ENCODE measurements at places on chromosomes 4 and X.

GRCh38 chrX:7771788-7772438 is 71.1 kb upstream of the VCX start:
- no peak for DNase-seq

DNA sequence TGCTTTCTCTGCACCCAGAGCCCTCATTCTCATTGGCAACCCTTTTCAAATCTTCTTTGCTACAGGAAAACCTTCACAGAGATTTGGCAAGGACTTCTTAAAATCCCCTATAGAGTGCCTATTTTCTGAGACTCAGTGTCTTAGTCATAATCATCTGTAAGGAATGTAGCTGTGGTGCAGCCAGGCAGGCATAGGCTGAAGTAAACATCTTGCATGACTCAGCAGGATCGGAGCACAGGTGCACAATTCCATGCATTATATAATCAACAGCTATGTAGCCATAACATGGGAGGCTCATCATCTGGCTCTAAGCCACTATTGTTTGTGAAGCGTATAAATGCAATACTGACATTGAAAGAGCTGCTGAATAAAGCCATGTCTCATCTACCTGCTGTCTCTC is 368.8 kb downstream of the MAGEE1 start:
- no peak for DNase-seq

DNA sequence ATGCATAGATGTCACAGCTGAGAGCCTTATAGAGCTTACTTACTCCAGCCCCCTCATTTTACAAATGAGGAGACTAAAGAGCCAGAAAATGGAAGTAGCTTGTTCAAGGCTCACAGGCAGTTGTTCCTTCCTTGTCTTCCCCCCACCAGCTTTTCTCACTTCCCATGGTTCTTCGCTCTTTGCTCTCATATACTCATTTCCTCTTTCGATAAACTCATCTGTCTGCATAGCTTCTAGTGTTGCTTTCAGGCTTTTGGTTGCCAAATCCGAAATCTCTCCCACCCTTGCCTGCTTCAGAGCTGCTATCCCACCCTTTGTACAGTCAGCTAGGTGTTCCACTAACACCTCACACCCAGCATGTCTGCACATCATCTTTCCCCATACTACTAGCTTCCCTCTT is 25.0 kb upstream of the GJB1 start:
- DNase-seq = no peak

DNA sequence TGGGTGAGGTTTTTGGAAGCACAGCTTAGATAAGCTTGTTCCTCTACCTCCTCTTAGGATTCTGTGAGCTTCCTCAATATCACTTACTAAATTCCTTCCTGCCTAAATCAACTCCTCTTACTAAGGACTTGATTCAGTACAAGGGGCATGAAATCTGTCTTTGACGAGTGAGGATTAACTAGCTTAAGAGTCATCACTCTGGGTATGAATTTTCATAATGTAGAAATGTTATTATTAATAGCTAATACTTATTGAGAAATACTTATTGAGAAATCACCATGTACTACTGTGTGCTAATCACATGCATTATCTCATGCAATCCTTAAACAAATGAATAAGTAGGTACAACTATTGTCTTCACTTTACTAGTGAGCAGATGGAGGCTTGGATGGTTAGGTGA is 28.6 kb downstream of the TRPC3 start:
- no peak for DNase-seq

GRCh38 chrX:96405842-96406241 is 278.8 kb upstream of the DIAPH2 start:
- DNase-seq = no peak

- DNase-seq = no peak
Measured at GRCh38 chr4:164383058-164383357, 370.9 kb upstream of the SMIM31 start.

DNA sequence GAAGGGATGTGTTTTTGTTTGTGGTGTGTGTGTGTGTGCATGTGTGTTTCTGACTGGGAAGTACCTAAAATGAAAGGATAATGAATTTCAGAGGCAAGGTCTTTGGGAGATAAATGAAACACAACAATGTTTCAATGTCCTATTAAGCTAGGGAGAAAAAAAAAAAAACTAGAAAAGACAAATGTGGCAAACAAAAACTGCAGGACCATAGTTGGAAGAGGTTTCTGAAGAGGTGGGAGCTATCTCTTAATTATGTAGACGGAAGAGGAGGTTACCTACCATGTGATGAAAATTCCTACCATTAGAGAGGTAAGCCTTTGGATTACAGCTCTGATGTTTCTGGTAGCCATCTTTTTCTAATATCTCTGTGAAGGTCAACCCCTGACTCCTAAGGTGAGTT is at the start of gene TRPC5OS:
TSS of gene TRPC5OS (plus strand) at position 301 of the 400 bp plus-strand sequence. CDS start 25,669 bp downstream, outside the sequence.
- DNase-seq = no peak

GRCh38 chrX:10612215-10612614 is 8.2 kb downstream of the MID1 start:
- DNase-seq = no peak

DNA sequence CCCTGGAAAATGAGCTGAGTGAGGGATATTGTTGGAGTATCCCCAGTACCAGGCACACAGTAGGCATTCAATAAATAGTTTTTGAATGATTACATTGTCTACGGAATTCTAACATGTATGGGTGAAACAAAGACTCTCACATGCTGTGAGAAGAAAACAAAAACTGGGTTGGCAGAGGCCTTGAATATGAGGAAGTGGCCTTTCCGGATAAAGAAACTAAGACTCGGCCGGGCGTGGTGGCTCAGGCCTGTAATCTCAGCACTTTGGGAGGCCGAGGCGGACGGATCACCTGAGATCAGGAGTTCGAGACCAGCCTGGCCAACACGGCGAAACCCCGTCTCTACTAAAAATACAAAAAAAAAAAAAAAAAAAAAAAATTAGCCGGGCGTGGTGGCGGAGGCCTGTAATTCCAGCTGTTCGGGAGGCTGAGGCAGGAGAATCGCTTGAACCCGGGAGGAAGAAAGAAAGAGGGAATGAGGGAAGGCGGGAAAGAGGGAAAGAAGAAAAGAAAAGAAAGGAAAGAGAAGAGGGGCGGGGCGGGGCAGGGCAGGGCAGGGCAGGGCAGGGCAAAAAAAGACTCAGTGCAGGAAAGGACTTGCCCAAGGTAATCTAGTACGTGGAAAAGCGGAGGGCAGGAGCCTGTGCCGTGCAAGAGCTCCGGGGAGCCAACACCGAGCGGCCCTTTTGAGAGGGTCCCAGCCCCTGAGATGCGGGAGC is 689 bp upstream of the TMA16 start:
- DNase-seq = no peak

DNA sequence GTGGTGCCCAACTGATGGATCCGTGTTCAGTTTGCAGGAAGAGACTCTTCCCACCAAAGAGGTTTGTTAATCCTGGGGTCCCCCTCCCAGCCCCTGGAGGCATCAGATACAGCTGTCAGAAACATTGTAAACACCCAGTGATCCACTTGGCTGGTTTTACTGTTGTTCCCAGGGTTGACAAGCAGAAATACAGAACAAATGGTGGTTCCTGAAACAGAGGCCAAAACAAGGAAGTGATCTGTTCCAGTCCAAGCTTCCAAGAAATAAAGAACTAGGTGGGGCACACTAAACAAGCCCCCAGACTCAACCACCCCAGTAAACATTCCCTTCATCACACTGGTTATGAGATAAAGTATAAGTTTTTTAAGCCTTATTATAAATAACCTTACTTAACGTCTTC is 1.4 kb downstream of the TMLHE start:
- no peak for DNase-seq

GRCh38 chr4:186166852-186167512 is 24.4 kb upstream of the CYP4V2 start:
- no peak for DNase-seq

GRCh38 chr4:156515295-156515694 is 456.3 kb downstream of the PDGFC start:
- DNase-seq = no peak

DNA sequence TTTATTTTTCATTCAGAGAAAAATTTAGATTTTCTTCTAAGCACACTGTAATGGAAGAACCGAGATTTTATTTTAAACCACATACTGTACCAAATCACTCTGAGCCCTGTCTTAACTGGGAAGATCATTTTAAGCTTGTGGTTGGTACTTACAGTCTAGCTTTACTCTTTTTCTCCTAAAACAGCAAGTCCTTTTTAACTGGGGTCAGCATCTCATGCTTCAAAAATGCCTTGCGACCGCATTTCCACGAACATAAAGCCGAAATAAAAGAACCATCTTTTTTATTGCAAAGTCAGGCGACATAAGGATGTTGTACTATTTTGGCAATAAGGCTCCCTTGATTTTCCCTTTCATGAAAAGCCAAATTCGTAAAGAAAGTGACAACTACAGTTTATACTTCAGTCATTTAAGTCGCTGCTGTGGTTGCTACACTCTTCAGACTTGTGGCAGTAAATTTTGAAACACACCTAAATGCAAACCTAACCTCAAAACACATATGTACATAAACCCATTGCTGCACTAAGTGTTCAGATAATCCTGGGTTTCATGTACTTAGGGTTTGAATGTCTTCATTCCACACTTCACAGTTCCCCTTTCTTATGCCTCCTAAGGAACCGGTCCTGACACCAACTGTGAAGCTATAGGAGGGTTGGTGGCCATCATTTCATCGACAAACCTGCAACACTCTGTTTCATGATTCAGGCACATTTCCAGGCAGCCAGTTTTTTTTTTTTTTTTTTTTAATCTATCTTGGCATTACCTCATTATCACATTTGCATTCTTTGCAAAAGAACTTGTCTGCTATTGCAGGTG is 3.0 kb downstream of the STOX2 start:
- DNase-seq = no peak

- no peak for DNase-seq
Measured at GRCh38 chrX:23900220-23900797, 7.4 kb downstream of the APOO start.

GRCh38 chr4:81914623-81915022 is 442.9 kb upstream of the RASGEF1B start:
- no peak for DNase-seq

GRCh38 chr4:38950734-38951133 is 81.5 kb downstream of the TMEM156 start:
- no peak for DNase-seq

- DNase-seq = no peak
Measured at GRCh38 chrX:29652484-29652883, 562.9 kb upstream of the MAGEB2 start.

DNA sequence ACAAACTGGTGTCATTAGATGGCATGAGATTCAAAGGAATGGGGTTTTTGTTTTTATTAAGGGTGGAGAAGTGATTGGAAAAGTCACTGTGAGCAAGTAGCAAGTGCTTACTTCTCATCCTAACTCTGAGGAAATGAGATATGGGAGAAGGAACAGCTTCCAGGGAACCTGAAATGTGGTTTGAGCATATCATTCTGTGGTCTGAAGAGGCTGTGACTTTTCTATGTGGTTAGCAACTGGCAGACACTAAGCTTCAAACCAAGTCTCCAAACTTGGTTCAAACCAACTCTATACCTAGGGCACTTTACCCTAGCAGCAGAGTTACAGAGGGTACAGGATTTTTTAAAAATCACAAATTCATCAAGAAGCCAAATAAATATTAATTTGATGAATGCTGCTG is 58.2 kb downstream of the DCLK2 start:
- DNase-seq = no peak

DNA sequence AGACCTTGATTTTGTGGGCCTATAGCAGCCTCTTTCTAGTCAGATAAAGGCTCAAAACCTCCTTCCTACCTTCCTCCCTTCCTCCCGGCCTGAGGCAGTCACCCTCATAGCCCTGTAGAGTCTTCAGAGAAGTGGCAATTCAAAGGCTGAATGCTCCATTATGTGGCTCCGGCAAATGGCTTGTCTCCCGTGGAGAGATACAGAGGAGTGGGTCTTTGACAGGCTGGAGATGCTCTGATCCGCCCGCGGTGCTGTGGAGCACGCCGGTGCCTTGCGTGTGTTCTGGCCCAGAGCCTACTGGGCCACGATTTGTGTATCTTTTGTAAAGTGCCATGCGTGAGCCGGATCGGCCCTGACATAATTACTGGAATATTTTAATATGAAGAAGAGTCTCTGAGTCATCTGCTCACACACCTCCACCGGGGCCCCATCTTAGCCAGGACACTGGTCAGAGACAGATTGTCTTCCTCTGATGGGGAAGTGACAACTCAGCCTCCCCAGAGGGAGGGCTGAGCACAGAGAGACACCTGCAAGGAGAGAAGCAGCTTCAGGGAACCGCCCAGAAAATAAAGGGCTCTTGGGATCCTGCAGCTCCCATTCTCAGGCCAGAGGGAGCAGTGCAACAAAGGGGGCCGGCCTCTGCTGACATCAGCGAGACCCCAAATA is 88.7 kb downstream of the DCTD start:
- DNase-seq = no peak

DNA sequence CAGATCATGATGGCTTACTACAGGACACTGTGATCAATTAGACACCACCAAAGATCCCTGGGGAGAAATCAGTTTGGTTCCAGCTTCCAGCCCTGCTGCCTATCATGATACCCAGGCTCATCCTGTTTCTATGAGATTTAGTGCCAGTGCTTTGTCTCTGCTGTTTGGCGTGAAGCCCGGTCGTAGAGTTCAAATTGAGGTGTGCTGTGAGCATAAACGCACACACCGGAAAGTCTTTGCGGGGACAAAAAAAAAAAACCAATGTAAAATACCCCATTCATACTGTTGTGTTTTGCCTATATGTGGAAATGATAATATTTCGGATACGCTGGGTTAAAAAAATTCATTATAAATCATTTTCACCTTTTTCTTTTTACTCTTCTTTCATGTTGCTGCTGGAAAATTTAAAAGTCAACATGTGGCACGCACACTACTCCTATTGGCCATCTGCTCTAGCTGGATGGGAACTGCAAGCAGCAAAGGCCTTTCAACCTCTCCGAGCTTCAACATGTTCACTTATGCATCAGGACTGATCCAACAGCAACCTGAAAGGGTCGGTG is 607 bp upstream of the DKC1 start:
- no peak for DNase-seq

DNA sequence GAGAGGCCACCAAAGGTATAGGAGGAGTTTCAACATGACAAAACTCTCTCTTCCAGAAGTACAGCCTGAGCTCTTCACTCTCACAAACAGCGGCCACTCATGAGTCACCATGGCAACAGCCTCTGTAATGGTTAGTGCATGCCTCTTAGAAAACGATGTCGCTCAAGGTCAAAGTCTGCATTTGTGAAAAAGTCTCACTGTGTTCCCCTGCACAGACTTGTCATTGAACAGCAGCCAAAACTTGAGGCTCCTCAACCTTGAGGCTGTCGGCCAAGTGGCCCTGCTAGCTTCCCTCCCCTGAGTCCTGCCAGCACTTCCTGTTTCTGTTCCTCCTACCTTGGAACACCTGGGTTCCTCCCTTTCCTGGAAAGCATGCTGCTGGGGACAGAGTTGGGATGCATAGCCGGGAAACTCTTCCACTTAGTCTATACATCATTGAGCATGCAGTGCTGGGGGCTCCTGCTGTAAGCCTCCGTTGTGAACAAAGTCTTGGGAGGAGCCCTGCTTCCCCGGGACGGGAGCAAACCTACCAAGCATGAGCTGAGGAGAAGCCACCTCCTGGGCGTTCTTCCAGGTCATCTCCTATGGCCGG is 66.6 kb downstream of the ING2 start:
- DNase-seq = no peak

DNA sequence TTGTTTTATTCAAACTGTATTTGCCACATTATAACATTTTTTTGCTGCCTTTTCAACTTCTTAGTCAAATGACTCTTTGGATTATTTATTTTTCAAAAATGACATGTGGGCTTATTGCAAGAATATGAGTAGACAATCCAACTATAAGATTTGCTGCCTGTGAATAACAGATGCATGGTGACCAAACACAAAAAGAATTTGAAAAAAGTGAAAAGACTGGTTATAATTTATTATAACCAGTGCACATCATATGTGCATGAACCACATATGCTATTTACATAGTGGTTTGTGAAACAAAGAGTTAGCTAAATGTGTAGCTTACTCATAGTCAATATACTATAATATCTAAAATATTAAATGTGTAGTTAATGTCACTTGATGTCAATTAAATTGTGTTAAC is 2086.8 kb downstream of the ARAP2 start:
- DNase-seq = no peak
